Glutamatergic neuron (in vitro differentiated cells): ENCODE measurements at places on chromosomes 1 and 21.

GRCh38 chr1:39196244-39197215 lies 8.0 kb upstream of the MACF1 start:
- DNase-seq = no peak

- DNase-seq = no peak
Observed at GRCh38 chr1:43887748-43888147, 45.9 kb upstream of the ARTN start.

DNA sequence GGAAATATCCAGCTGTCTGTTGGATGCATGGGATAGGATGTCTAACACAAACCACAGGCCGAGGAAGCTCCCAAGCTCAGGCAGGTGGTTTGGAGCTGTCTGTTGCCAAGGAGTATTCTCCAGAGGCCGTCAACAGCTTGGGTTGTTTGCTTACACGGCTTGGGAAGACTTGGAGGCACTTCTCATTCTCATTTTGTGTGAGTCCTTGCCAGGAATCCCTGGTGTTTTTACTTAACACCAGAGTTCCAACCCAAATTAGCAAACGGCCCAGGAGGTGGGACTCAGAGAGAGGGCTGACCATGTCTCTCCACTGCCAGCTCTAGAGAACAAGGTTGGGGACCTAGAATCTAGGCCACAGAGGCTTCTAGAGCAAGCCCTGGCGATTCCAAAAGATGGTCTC lies 72.7 kb upstream of the FAM20B start:
- DNase-seq = no peak

- DNase-seq = no peak
Observed at GRCh38 chr21:14523234-14523633, 22.9 kb downstream of the SAMSN1 start.

GRCh38 chr1:244952280-244952933 lies 88.1 kb upstream of the HNRNPU start:
- DNase-seq = no peak

DNA sequence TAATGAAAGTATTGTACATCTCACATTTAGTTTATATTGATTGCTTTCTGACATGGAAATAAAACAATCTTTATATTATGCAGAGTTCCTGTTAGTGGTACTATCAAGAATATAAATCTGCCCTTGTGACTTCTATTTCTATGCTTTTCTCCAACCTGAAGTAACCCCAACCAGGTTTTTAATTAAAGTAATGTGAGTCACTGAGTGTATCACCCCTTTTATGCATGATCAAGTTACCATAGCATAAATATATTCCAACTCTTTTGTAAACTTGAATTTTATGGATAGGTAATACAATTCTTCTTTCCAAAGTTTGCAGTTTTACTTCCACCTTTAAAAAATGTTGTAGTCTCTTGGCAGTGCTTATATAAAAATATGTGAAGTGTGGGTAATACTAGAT lies 532.3 kb downstream of the USP25 start:
- DNase-seq = no peak

- no peak for DNase-seq
Observed at GRCh38 chr1:248897412-248898337, 8.4 kb upstream of the PGBD2 start.

DNA sequence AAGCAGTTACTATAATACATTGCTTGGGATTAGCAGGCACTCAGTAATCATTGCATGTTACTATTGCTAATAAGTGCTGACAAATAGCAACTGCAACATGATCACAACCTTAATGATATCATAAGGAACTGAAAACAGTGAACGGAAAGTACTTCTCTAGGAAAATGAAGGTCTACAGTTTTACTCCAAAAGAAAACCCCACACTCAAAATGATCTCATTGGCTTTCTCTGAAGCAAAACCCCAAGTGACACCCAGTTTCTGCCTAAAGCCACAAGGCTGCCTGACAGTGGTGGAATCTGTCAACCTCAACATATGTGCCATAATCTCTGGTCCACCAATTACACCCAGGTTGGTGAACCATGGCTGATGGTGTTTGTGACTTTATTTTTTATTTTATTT lies 137.6 kb downstream of the PTGER3 start:
- no peak for DNase-seq

- no peak for DNase-seq
Observed at GRCh38 chr1:229892515-229893117, 174.4 kb upstream of the GALNT2 start.
